ENCODE measurements at places on chromosomes 13 and 19. TPM values are rescaled to one million over a fixed set of nuclear protein-coding genes. Genes with fewer than 3 reads are reported as not detected.

Gene C1QTNF9
- not detected for polyA plus RNA-seq

Gene IGFL1
- polyA plus RNA-seq: not detected

Gene TNPO2
- polyA plus RNA-seq: 39.0 TPM

Gene STRN4
- 4.8 TPM for polyA plus RNA-seq

Gene ZNF222
- polyA plus RNA-seq: 5.5 TPM

Gene SMIM44
- not detected for polyA plus RNA-seq
